ENCODE measurements at places on chromosomes 12 and 14. TPM values are rescaled to one million over a fixed set of nuclear protein-coding genes. Genes with fewer than 3 reads are reported as not detected.

UBR7 gene
- 49.1 TPM for total RNA-seq

SLC38A1 gene
- total RNA-seq = 45.5 TPM

BCAT1 gene
- total RNA-seq = 138 TPM

ARHGEF25 gene
- total RNA-seq = 16.8 TPM

TAOK3 gene
- 43.6 TPM for total RNA-seq

DHRS1 gene
- total RNA-seq = 14.5 TPM

Measured in aortic smooth muscle cell (primary cell).